HS-27A (cell line): ENCODE measurements at places on chromosomes 4 and X.
A peak's percentile ranks its signal among the peaks of the same experiment; 100 is the strongest.

GRCh38 chr4:188109157-188109755 is at the start of gene TRIML2:
Gene TRIML2 (minus strand): TSS chr4:188109603. CDS start chr4:188105368, 4,235 bp downstream.
- no peak for DNase-seq

DNA sequence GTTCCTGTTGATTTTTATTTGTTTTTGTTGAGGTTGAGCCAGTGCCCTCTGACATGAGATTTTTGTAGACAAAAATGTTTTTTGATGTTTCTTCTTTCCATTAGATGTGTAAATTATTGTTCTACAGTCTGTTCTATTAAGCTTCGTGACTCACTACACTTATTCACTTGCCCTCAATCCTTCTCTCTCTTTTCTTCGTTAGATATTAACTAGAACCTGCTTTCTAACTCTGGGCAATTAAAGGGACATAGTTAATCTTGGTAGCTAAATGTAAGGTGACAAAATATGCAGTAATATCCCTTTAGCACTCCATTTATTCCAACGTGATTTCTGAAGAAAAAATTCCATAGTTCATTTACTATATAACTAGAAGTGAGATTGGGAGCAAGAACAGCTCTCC is 333.9 kb downstream of the PDHA2 start:
- no peak for DNase-seq

DNA sequence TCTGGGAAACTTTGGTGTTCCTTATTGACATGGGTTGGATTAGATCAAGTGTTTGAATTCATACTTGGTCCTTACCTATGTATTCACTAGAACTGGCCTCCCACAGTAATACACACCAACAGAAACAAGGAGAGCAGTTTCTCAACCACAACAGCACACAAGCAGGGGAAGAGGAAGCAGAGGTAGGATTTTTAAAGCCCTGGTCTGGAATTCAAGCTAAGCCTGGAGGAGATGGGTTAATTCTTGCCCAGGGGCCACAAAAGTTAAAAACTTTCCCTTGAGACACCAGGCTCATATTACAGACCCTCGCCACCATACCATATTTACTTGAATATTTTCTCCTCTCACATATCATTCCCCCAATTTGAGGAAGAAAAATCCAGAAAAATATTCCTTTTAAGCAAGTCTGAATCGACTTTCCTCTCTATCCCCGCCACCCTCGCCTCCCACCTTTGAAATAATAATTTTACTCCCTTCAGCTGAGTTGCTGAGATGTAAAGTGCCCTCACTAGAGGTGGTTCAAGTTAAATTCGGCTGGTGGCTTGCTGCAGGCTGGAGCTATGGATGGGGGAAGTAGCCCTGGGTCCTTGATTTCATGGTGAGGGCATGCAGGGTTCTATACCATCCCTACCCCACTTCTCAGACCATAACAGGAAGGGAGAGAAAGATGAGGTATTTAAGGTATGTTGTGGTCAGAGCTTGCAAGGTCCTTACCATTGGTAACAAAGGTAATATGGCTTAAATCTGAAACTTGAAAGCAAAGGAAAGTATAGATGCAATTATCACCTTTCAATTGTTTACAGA is 440.2 kb downstream of the INPP4B start:
- DNase-seq: peak; percentile 60

- peak; percentile 64 for DNase-seq
Measured at GRCh38 chr4:144174401-144175067, 34.0 kb upstream of the GYPA start.

GRCh38 chr4:1723131-1723801 is 1.9 kb downstream of the TACC3 start:
- no peak for DNase-seq

- DNase-seq: no peak
Measured at GRCh38 chrX:153865321-153865580, 20.7 kb downstream of the L1CAM start.

DNA sequence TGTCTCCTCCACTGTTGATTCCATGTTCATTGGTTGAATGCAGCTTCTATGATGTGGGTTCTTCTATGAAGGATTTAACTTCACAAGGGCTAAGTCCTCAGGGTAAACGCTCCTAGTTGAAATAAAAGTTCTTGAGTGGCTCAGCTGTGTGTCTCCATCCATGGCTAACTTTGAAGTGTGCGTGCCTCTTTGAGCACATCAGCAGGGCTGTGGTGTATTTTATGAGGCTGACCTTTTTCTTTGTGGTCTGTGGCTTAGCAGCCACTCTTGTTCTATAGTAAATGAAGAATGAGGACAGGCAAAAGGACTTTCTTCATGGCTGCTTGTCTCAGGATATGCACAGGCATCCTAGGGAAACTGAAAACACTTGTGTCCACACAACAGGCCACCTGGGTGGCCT is 88.5 kb downstream of the KIT start:
- no peak for DNase-seq

DNA sequence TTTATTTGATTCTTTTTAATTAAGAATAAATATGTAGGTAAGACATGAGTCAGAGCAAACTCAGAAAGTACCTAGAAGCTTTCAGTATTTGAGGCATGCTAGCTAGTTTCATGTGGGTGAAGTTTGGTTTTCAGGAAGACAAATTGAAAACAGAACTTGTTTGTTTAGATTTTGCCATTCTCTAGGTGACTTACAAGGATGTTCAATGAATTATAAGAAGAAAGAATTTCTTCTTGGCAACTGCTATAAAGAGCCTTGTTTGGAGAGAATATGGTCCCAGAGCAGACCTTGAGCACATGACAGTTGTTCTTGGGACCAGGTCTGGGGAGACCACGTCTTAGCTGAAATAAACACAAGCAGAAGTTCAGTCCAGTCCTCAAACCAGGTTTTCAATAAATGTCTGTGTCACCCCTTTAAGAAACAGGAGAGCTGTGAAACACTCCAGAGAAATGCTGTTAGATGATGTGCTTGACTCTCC is 38.0 kb upstream of the IL21 start:
- DNase-seq: no peak

GRCh38 chr4:108149588-108150380 is 18.9 kb downstream of the LEF1 start:
- DNase-seq: no peak

GRCh38 chr4:125702406-125702805 is 387.7 kb downstream of the FAT4 start:
- no peak for DNase-seq
